ENCODE measurements at places on chromosomes 1 and 21. TPM values are rescaled to one million over a fixed set of nuclear protein-coding genes. Genes with fewer than 3 reads are reported as not detected.

Gene GNAT2
- total RNA-seq, result not detected

Gene ZFP69B
- total RNA-seq, result 12.5 TPM

Gene LAX1
- 29.2 TPM for total RNA-seq

Gene AUNIP
- not detected for total RNA-seq

Gene SYT14
- total RNA-seq, result not detected

Gene PGM1
- 12.2 TPM for total RNA-seq

Gene OVAAL
- total RNA-seq, result not detected

Gene CCDC27
- total RNA-seq, result not detected

Gene GPR52
- total RNA-seq, result 2.6 TPM

Gene SLAMF7
- 14.8 TPM for total RNA-seq

Gene TMEM200B
- not detected for total RNA-seq

DNA sequence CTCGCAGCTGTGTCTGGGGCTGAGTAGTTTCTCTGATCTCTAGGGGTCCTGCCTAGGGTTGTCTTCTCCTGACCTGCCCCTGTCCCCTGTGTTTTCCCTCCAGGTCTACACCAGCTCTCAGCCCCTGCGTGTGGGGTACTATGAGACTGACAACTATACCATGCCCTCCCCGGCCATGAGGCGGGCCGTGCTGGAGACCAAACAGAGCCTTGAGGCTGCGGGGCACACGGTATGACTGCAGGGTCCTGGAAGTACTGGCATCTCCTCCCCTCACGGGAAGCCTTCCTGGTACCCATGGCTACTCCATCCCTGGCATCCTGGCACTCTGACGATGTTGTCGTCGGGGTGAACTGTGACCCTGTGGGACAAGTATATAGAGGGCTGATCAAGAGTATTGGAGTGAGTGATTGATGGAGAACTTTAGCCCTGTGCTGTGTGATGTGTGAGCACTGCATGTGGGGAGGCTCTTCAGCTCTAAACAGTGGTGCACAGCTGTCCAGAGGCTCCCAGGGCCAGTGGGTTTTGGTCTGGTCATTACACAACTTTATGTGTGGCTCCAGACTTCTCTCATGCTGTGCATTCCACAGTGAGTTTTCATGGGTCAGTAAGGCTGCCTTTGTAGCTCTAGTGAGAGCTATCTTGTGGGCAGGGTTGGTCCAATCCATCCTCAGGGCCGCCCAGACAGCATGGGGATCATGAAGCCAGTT, 14.4 kb downstream of the FAAH start:
- H3K36me3 ChIP-seq, result peaks cover 2% of the 10 kb centered on the region
- no peak for DNase-seq
- no peaks in the 10 kb centered on the region for H3K27me3 ChIP-seq
- H3K4me1 ChIP-seq, result no peaks in the 10 kb centered on the region
- H3K27ac ChIP-seq, result no peak overlapping the region

DNA sequence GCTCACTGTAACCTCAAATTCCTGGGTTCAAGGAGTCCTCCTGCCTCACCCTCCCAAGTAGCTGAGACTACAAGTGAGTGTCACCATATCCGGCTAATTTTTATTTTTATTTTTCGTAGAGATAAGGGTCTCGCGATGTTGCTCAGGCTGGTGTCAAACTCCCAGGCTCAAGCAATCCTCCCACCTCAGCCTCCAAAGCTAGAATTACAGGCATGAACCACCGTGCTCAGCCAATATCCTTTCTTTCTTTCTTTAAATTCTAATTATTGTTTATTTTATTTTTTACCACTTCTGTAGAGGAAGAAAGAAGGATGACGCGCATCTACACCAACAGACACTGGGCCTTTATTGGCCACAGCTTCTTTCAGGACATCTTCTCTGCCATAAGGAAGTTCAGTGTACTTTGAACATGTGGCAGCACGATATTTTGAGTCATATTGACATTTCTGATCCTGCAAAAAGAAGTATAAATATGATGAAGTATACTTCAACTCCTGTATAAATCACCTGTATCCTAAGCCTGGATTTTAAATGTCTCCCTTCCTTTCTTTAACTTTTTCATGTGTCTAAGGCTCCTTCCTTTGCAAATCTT, 15.8 kb downstream of the CTSS start:
- H3K4me3 ChIP-seq, result no peak overlapping the region
- no peaks in the 10 kb centered on the region for H3K27me3 ChIP-seq
- no peak overlapping the region for H3K27ac ChIP-seq
- H3K36me3 ChIP-seq, result peaks cover 84% of the 10 kb centered on the region

GRCh38 chr1:172623748-172624147, 35.2 kb upstream of the FASLG start:
- H3K27ac ChIP-seq, result no peak overlapping the region
- no peak for DNase-seq
- peak overlapping the region; percentile 6 for H3K4me3 ChIP-seq
- peaks cover 10% of the 10 kb centered on the region for H3K4me1 ChIP-seq

DNA sequence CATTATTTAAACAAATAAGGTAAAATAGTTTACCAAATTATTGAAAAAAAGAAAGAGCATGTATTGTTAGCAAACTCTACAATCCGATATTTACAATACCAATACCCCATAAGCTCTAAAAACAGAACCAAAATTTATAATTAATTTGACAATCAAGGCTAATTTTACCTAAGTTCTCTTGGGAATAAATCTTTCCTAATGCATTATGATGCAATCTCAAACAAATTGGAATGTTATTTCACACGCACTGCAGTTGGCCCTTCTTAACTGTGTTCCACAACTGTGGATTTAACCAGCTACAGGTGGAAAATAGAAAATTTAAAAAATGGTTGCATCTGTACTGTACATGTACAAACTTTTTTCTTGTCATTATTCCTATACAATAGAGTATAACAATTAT, 300.1 kb downstream of the BRINP3 start:
- no peaks in the 10 kb centered on the region for H3K36me3 ChIP-seq
- no peaks in the 10 kb centered on the region for H3K4me1 ChIP-seq
- DNase-seq, result no peak
- no peaks in the 10 kb centered on the region for H3K27me3 ChIP-seq

GRCh38 chr1:191427593-191427992, 730.7 kb upstream of the RGS18 start:
- H3K27me3 ChIP-seq, result no peaks in the 10 kb centered on the region
- H3K4me1 ChIP-seq, result no peaks in the 10 kb centered on the region
- H3K36me3 ChIP-seq, result no peaks in the 10 kb centered on the region

GRCh38 chr1:181350131-181350530, 133.2 kb upstream of the CACNA1E start:
- H3K27me3 ChIP-seq, result no peaks in the 10 kb centered on the region
- H3K27ac ChIP-seq, result no peak overlapping the region
- no peaks in the 10 kb centered on the region for H3K36me3 ChIP-seq
- H3K4me3 ChIP-seq, result no peak overlapping the region

DNA sequence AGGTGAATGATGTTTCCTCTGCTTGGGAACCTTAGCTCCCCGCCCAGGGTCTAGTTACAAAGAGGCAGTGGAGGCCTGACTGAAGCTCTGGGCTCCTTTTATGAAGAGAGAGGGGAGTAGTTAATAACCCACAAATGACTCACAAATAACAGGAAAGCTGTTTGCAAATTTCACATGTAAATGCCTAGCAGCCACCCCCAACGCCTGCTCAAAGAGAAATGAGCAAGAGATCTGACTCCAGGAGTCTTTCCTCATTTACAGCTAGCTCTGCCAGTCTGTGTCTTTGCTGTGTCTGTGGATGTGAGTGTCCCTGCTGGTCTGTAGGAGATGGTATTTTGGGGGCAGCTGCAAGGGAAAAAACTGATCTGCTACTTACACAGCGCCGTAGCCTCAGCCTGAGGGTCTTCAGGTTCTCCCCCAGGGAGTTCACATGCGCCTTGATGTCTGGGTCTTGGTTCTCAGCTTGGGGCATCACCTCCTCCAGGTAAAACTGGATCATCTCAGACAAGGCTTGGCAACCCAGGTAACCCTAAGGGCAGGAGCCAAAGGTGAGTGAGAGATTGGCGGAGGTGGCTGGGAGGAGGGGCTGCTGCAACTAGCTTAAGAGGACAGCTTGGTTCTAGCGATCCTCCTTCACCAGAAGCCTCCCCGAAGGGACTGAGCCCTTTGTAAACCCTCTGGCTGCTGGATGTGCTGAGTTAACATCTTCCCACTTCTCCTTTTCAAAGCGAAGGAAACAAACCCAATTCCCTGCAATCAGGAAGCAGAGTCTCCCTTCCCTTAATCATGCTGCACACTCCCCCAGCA, at the start of gene IL19:
TSS of gene IL19 (plus strand) at position 243 of the 807 bp plus-strand sequence. CDS start 65,890 bp downstream, outside the sequence.
- no peaks in the 10 kb centered on the region for H3K36me3 ChIP-seq
- peaks cover 78% of the 10 kb centered on the region for H3K4me1 ChIP-seq
- H3K27ac ChIP-seq, result peak within 1 kb of the TSS; percentile 60

GRCh38 chr1:167121375-167122120, 27.7 kb downstream of the STYXL2 start:
- peak; percentile 19 for DNase-seq
- peak overlapping the region; percentile 49 for H3K4me3 ChIP-seq
- H3K4me1 ChIP-seq, result no peaks in the 10 kb centered on the region

GRCh38 chr1:40382108-40382460, 8.6 kb downstream of the SMAP2 start:
- H3K36me3 ChIP-seq, result peaks cover 11% of the 10 kb centered on the region
- H3K27me3 ChIP-seq, result no peaks in the 10 kb centered on the region
- peak overlapping the region; percentile 31 for H3K4me3 ChIP-seq
- DNase-seq, result no peak

DNA sequence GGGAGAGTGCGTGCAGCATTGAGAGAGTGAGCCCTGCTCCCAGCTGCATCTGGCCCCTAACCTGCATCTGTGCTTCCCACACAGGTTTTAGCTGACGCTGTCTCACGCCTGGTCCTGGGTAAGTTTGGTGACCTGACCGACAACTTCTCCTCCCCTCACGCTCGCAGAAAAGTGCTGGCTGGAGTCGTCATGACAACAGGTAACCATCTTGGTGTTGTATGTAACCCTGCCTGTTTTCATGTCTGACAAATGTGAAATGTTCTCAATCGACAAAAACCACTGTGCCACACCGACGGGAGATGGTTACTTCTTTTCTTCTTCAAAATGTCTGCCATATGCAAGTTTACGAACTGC, 105.8 kb downstream of the ADARB1 start:
- H3K4me1 ChIP-seq, result no peaks in the 10 kb centered on the region
- no peak overlapping the region for H3K27ac ChIP-seq
- H3K36me3 ChIP-seq, result peaks cover 57% of the 10 kb centered on the region
- DNase-seq, result no peak
- H3K27me3 ChIP-seq, result no peaks in the 10 kb centered on the region

DNA sequence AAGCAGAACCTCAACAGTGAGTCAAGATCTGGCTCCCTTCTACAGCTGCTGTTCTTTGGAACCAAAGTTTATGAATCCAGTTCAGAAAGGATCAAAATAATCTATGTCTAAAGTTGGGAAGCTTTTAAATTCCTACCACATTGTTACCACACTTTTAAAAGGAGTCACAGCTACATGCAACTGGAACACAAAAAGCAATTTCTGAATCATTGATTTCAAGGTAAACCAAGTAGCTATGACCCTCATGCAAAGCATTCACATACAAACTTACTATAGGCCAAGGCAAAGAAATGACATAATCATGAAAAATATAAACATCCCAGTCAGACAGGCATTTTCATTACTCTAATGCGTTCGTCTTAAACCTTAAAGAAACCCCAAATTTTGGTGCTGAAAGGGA, 3.5 kb downstream of the SIPA1L2 start:
- no peaks in the 10 kb centered on the region for H3K36me3 ChIP-seq
- no peak overlapping the region for H3K4me3 ChIP-seq
- DNase-seq, result no peak
- H3K4me1 ChIP-seq, result peaks cover 8% of the 10 kb centered on the region
- H3K27me3 ChIP-seq, result no peaks in the 10 kb centered on the region

DNA sequence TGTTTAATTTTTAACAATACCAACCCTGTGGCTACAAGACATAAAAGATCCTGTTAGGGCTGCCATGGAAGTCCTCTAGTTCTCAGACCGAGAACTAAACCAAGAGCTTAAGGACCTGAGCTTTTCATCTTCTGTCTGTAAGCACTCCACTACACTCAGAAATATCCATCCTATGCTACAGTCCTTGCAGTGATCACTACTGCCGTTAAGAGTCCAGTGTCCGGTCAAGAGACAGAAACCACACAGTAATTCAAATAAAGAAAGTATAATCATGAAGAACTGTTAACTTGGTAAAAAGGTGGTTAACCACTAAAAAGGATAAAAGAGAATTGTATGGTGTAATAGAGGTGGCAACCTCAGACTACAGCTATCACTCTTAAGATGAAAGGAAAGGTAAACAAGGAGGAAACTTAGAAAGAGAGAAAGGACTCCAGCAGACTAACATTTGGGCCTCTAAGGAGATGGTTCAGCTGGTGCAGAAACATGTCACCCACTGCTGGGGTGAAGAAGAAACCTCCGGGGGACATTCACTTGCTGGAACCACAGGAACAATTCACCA, 22.1 kb upstream of the PRDX6 start:
- peaks cover 10% of the 10 kb centered on the region for H3K4me1 ChIP-seq
- H3K27ac ChIP-seq, result no peak overlapping the region
- peaks cover 3% of the 10 kb centered on the region for H3K36me3 ChIP-seq
- DNase-seq, result no peak
- no peaks in the 10 kb centered on the region for H3K27me3 ChIP-seq

- no peak overlapping the region for H3K27ac ChIP-seq
- H3K27me3 ChIP-seq, result no peaks in the 10 kb centered on the region
- no peak for DNase-seq
- no peak overlapping the region for H3K4me3 ChIP-seq
- no peaks in the 10 kb centered on the region for H3K4me1 ChIP-seq
Observed at GRCh38 chr1:238658763-238659162, 727.6 kb upstream of the CHRM3 start.

DNA sequence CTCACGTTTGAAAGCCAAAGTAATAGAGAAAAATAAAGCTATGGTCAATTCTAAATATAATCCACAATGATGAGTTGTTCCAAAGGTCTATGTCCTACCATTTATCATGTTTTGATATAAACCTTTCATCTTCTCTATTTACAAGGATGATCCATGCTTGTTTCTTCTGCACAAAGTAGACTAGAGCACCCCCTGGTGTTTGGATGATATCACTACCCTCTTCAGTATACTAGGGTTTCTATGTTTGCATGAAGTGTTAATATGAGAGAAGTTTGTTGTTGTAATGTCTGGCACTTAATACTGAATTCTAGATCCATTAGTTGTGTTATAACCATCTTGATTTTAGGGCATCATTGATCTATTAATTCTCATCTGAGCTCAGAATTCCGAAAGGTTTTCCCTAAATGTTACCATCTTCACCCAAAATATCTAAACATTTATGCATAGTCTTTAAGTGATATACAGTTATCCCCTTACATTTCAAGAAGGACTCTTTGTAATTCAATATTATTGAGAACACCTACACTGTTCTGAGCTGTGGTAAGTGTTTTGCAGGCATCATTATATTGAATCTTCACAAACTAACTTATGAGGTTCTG, 21.1 kb downstream of the CLDN8 start:
- DNase-seq, result no peak
- no peaks in the 10 kb centered on the region for H3K27me3 ChIP-seq
- no peaks in the 10 kb centered on the region for H3K36me3 ChIP-seq
- H3K27ac ChIP-seq, result no peak overlapping the region
- no peaks in the 10 kb centered on the region for H3K4me1 ChIP-seq
- no peak overlapping the region for H3K4me3 ChIP-seq
